ENCODE measurements at places on chromosomes 4 and X.

DNA sequence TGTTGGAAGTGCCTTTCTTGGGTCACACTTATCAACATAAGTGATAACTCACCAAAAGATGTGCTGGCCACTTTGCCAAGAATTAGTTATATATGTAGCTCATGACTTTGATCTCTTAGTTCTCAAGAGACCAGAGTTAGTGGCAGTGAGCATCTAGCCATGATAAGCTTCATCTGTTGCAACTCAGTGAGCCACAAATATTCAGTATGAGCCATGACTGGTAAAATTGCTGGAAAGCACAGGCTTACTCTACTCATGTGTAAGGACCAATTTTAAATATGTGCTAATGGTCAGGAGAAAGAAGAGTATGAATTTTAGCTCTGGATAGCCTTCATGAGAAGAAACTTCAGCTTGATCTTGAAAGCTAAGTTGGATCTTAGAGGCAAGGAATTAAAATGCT lies 59.4 kb upstream of the TLL1 start:
- no peak for DNase-seq

- DNase-seq, result no peak
These were observed 722 bp upstream of the NBDY start for GRCh38 chrX:56728321-56728720.

- no peak for DNase-seq
These were observed 1365.4 kb downstream of the ARAP2 start for GRCh38 chr4:34878961-34879360.

GRCh38 chr4:3218824-3219760 lies 29.9 kb upstream of the MSANTD1 start:
- DNase-seq, result no peak

DNA sequence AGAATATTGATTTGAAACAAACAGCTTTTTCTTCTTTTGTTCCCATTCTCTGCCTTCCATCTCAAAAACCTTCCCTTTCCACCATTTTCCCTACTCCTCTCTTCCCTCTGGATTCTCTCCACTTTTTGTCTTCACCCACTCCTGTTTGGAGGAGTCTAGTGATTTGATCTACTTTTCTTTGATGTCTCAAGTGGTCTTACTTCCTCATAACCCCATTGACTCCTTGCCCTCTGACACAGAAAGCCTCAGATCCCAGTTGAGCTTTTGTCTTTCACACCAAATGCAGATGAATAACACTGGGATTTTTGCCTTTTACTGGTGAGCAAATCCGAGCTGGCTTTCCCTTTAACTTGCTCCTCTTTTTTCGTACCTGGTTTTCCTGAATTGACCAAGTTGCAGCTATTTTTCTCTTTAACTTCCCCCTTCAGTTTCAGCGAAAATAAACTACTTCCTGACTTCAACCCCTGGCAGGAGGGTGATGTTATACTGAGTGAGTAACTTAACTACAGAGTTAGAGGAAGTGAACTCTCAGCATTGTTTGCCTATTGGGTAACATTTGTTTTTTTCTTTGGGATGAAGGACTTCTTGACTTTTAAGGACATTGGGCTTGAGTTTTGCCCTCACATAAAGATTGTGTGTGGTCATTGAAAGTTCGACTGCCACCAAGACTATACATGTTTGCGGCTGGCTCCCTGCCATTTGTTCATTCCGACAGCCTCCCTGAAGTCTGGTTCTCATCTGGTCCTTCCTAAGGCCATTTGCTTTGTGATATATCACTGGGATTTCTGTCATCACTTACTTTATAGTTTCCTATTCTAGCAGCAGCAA lies 392.8 kb upstream of the NR3C2 start:
- no peak for DNase-seq

DNA sequence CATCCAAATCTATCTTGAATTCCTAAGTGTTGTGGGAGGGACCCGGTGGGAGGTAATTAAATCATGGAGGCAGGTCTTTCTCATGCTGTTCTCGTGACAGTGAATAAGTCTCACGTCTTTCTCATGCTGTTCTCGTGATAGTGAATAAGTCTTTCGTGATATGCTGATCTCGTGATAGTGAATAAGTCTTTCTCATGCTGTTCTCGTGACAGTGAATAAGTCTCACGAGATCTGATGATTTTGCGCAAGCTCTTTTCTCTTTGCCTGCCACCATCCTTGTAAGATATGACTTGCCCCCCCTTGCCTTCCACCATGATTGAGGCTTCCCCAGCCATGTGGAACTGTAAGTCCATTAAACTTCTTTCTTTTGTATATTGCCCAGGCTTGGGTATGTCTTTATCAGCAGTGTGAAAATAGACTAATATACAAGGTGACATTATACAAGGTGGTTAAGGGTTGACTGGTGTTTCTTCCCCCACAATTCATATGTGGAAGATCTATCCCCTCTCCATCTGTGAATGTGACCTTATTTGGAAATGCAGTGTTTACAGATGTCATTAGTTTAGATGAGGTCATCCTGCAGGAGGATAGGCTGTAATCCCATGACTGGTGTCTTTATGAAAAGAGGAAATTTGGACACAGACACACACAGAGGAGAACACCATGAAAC lies 27.6 kb downstream of the ARSD start:
- DNase-seq, result no peak

- no peak for DNase-seq
These were observed 68.7 kb upstream of the TAB3 start for GRCh38 chrX:30957753-30958152.

DNA sequence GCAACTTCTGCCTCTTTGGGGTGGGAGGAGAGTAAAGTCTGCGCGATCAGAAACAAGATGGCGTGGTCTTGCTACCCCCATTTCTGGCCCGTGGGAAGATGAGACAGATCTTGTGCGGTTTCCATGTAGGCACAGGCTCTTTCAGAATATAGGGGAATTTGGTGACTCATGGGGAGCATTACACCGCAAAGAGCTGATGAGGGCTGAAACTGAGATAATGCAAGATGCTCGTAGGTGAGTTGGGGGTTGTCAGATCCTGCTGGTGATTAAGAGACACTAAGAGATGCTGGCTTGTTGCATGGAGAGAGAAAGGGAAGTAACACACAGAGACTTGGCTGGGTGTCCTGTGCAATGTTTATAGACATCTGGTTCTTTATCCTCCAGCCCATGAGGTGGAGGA lies 1.5 kb downstream of the EVC start:
- no peak for DNase-seq

GRCh38 chr4:118221227-118221800 lies 131.5 kb downstream of the PRSS12 start:
- DNase-seq, result no peak

- DNase-seq, result no peak
These were observed 43.1 kb upstream of the MCF2 start for GRCh38 chrX:139751053-139751452.

DNA sequence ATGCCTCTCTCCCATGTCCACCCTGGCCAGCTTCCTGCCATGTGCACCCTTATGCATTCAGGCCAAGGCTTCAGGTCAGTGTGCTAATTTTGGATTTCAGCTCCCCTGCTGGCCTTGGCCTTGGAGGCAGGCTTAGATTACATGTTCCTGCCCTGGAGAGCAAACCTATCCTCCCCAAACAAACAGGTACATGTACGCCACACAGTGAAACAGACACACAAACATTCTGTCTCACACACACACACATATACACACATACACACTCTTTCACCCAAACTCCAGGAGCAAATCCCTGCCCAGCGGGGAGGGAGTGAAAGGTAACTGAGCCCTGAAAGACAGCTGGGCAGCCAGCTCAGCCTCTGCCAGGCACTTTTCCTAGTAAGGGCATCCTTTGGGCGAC lies 62.7 kb upstream of the ARHGAP36 start:
- DNase-seq, result no peak

GRCh38 chrX:97938706-97939105 lies 1055.0 kb downstream of the RPA4 start:
- no peak for DNase-seq

DNA sequence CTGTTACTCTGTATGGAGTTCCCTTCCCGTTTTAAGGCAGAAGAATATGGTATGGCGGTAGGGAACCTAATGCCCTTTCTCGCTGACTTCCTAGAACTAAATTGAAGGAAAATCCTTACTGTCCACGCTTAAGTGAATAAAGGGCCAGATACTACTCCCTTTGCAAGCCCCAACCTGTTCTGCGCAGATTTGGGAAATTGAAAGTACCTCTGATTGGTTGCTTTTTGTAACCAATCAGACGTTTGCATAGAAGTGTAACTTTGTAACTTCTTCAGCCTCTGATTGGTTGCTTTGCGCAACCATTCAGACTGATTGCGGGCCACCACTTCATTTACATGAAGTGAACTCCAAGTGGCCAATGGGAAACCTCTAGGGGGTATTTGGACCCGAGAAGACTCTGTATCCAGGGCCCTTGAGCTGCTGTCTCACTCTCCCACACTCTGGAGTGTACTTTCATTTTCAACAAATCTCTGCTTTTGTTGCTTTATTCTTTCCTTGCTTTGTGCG lies 1.2 kb upstream of the TMEM33 start:
- DNase-seq, result no peak

- no peak for DNase-seq
These were observed 1047.7 kb upstream of the GRID2 start for GRCh38 chr4:91256043-91256442.

DNA sequence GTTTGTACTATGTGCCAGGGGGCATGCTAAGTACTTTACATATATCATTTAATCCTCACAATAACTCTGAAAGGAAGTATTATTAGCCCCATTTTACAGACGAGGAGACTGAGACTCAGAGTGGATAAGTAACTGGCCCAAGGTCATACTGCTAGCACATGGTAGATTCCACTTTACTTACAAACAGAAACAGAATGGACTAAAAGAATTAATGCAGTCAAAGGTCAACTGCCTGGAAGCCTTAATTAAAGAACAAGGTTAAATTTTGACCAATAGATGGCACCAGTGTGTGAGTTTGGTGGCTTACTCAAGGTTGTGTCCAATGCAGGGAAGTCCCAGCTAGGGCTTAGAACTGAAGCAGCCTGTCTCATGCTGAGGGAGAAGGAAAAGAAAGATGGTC lies 4.7 kb downstream of the RIPPLY1 start:
- no peak for DNase-seq

GRCh38 chrX:109952985-109953905 lies 49.7 kb upstream of the TMEM164 start:
- no peak for DNase-seq

DNA sequence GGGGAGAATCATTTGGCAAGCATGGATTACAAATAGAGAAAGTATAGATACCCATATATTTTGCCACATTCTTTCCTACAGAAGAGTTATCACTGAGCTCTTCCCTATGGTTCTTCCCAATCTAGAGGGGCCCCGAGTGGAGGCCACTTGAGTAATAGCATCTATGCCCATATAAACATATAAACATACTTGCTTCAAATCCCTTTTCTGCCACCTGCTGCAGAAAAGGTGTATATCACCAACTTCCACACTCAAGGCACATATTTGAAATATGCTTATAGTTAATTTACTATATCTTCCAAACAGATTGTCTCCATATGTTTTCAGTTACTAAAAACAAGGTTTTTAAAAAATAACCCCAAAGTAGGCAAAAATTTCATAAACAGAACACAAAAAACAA lies 642.8 kb upstream of the DIPK2B start:
- DNase-seq, result no peak

GRCh38 chr4:124941267-124941666 lies 228.7 kb upstream of the ANKRD50 start:
- no peak for DNase-seq

- DNase-seq, result no peak
These were observed 48.7 kb upstream of the ARHGEF6 start for GRCh38 chrX:136829413-136829812.

DNA sequence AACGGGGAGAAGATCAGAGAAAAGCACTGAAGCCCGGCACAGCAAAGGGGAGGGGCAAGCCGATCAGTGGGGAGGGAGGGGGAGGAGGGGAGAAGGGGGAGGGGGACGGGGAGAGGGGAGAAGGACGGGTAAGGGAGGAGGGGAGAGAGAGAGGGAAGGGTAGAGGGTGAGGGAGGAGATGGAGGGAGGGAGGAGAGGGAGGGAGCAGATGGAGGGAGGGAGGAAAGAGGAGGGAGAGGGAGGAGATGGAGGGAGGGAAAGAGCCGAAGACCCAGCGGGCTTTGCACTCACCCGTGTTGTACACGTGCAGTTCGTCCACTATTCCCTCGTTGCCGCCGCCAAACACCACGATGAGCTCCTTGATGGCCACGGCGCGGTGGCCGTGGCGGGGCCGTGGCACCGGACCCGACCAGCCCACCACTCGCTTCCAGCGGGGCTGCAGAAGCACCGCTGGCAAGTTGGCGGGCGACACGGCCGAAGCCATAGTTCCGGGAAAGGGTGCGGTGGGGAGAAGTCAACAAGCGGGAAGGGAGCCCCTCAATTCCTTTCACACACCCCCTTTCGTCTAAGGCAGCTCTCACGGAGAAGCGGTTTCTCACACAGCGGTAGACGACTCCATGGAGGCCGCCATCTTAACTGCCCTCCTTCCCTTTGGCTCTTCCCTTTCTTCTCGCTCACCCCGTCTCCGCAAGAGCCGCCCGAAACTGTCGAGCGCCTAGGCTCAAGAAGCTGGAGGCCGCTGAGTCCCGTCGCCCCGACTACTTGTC lies 1.1 kb downstream of the HCFC1 start:
- no peak for DNase-seq

- no peak for DNase-seq
These were observed 46.1 kb downstream of the ZFP42 start for GRCh38 chr4:188041721-188042120.

GRCh38 chr4:135277068-135277979 lies 1075.7 kb upstream of the PABPC4L start:
- no peak for DNase-seq

GRCh38 chr4:139331185-139331584 lies 28.9 kb upstream of the NDUFC1 start:
- no peak for DNase-seq

DNA sequence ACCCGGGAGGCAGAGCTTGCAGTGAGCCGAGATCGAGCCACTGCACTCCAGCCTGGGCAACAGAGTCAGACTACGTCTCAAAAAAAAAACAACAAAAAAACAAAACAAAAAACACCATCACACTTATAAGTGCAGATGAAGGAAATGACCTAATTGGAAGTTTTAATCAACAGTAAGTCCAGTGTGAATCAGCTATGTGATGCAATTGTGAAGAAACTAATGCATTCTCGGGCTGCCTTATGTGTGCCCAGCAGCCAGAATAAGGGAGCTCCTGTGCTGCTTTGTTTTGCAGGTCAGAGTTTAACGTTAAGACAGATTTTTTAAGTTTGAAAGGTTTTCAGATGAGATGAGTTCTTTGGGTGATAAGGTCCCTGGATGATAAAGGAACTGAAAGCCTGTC lies 10.8 kb downstream of the DAPP1 start:
- no peak for DNase-seq

DNA sequence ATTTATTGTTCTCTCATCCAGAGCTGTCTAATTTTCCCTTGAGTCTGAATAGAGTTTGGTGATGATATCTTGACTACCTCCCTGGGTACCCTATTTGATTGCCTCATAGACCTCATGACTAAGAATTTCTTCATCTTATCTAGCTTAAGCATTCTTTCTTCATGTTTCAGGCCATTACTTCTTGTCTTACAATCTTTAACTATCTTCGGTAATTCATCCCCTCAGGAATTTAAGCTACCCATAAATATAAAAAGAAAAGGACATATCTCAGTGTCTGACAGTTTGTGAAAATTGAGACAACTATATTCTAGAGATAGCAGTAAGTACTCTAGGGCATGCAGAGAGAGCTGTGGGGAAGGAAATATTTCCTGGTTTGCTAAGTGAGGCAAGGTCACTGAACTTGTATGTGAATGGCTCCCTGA lies 466.1 kb upstream of the GRID2 start:
- DNase-seq, result peak; percentile 2

All from SK-N-MC (cell line).